ENCODE measurements at places on chromosomes 12 and 14.

- DNase-seq: no peak
Measured at GRCh38 chr12:119915894-119916510, 38.9 kb upstream of the CIT start.

GRCh38 chr14:72559202-72559601, 334.7 kb downstream of the DPF3 start:
- no peak for DNase-seq

DNA sequence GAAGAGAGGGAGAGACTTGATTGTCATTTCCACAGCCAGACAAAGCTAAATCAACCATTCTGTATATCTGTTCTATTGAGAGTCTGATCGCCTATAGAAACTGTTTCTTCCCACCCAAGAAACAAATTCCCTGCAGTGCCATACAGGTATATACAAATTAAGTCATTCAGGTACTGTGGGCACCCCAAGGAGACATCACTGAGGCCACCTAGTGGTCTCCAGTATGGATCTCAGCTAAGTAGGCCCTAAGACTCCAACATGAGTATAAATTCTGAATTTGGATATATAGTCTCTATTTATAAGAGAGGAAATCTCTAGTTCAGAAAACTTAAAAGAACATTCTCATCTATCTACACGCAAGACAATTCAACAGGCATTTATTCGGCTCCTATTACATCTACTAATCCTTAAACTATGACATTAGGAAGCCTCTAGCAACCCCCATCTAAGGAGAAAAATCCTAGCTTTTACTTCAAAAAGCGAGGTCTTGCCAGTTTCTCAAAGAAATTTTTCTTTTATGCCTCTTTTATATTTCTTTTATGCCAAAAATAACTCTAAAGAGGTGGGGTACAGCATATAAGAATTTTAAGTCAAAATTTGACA, 62.6 kb downstream of the DCAF5 start:
- peak; percentile 20 for DNase-seq

- peak; percentile 81 for DNase-seq
Measured at GRCh38 chr14:92687681-92688433, 60.6 kb downstream of the LGMN start.

- DNase-seq: no peak
Measured at GRCh38 chr12:52165096-52165855, 26.5 kb downstream of the KRT80 start.

GRCh38 chr12:31582155-31582554, 8.8 kb downstream of the DENND5B start:
- no peak for DNase-seq

- DNase-seq: no peak
Measured at GRCh38 chr12:25813843-25814242, 144.6 kb upstream of the RASSF8 start.

DNA sequence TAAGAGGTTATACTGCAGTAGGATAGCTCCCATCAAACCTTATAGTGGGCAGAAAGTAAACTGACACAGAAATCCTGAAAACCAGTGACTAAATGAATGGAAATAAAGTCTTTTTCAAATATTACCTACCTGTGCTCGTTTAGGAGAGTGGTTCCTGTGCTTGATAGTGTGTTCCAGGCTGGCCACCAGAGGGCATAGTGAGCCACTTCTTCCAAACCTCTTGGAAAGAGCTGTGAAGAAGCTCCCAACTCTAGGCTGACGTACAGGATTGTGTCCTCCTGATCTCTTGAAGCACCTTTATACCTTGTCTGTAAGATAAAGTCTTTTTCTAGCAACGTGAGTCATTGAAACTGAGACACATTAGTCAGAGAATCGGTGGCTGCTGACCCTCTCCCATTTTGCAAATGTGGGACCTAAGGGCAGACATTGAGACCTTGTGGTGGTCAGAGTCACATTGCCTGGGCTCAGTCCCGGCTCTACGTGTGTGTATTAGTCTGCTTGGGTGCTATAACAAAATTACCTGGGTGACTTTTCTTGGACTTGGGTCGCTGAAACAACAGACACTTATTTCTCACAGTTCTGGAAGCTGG, 17.6 kb downstream of the TDP1 start:
- DNase-seq: peak; percentile 65

DNA sequence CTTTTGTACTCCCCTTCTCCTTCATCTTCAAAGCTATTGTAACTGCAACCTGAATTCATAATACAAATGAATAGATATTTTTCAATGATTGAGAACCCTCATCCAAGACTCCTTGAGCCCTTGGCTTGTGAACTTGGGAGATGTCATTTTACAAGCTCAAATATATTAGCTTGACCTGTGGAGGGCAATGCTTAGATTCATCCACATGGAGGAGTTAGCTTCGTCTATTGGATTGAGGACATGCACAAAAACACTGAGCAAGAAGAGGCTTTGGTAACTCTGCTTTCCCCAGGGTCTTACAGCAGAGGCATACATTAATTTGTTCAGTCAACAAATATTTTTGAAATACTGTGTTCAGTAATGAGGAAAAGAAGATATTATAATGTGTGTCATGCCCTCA, 101.1 kb downstream of the OTOGL start:
- no peak for DNase-seq

- DNase-seq: no peak
Measured at GRCh38 chr12:77089686-77090220, 24.4 kb upstream of the E2F7 start.

GRCh38 chr12:44972746-44973421, 78.0 kb downstream of the DBX2 start:
- no peak for DNase-seq

DNA sequence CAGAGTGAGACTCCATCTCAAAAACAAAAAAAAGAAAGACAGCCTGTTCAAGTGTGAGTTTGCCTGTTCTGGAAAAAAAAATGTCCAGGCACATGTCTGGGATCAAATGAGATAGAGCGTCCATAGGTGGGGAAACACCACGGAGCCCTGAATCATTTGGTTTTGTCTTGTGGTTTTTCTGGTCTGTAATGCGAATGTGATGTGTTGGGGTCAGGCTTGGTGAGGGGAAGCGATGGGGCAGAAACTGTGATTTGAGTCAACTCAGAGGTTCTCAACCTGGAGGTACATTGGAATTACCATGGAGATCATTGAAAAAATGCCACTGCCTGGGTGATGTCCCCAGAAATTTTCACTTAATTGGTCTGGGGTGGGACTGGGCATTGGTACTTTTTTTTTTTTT, 183.9 kb upstream of the PWP1 start:
- DNase-seq: no peak

DNA sequence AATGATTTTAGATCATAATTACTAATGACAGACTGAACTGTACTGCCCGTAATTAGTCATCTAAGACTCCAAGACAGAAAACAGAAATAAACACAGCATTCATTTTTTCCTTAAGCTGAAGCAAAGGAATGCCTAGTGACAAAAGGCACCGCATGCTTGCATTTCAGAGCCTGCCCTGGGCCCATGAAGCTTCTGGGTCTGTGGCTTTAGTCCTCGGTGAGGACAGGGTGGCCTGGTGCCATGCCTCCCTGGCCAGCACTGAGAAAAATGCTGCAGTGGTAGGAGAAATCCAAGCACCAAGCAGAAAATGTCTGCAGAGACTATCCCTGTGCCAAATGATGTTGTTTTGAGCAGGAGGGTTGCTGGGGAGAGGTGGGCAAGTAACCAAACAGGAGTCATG, 171.6 kb downstream of the CALM1 start:
- no peak for DNase-seq

DNA sequence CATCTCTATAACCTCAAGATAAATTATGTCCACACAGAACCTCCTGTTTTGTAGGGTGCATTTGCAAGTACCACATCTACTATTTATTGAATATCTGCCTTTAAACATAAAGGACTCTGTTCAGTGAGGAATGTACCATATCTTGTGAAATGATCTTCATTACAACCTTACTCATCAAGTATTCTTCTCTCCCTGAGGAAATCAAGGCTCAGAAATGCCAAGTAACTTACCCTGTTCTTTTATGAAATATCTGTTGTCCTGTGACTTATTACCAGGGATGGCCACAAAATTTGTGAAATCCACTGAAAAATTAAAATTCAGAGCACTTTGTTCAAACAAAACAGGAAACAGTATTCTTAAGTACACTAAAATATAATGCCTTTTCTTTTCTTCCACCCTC, 366.7 kb downstream of the GALC start:
- DNase-seq: no peak

GRCh38 chr12:101969-102878, 35.7 kb downstream of the IQSEC3 start:
- DNase-seq: no peak

- DNase-seq: no peak
Measured at GRCh38 chr12:81953541-81953940, 194.4 kb upstream of the PPFIA2 start.

DNA sequence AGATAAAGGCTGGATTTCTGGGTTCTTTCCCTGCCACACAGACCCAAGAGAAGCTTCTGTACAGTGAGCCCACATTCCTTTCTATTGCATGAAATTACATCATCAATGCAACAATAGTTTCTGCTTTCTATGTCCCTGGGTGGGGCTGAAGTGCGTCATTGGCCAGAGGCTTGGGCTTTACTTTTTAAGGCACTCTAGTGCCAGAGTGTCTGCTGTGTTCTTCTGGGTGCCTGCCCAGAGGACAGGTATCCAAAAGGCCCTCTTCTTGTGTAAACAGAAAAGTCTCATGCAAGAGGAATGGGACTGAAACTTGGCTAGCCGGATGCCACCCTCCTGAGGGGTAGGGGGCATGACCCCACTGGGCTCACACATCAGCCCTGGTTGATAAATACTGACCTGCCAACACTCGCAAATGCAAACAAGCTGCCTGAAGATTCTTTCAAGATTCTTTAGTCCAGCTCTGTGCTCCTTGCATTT, 5.9 kb downstream of the KRT86 start:
- DNase-seq: no peak

DNA sequence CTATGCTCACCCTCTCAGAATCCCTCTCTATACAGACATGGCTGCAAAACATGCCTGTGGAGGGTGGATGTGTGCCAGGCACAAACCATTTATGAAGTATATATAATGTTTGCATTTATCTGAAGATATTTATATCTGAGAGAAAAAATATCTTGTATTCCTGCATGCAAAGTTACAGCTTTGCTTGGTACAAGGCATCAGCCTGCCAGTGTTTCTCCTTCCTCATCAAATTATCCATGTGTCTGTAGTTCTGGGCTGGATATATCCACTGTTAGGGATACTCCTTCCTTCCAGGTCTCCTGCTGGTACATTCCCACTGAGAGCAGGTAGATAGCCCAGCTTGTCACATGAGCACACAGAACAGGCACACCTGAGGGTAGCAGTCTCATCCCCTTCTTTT, 12.0 kb downstream of the HOXC4 start:
- DNase-seq: no peak

GRCh38 chr12:132044661-132045412, 95.1 kb downstream of the EP400 start:
- DNase-seq: no peak

GRCh38 chr12:70721656-70722357, 84.6 kb upstream of the PTPRB start:
- DNase-seq: no peak

DNA sequence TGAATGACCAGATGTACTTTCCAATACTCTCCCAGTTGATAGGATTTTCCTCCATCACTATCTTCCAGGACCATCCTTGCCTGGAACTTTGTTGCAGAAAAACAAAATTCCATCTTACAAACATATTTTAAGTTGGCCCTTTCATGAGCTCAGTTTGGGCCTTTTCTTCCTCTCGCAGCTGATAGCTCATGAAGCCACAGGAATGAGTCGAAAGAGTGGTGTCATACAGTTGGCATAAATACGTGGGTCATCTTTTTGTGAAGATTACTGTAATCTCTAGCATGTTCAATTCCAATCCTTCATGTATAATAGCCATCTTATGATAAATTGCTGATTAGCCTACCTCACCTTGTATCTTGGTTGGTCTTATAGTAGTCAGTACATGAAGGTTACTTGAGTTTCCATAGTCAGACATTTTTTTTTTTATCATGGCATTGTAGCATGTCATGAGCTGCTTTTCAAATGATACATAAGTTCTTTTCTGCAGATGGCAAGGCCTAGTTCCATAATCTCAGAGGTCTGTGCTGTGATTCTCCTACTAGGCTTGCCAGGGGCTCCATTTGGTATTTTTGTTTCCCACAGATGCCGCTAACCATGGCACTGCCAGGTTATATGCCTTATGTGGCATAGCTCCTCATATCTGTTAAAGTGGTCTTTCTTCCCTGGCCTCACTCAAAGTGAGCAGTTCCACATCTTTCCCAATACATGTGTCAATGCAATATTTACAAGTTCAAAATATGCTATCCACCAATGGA, 380.6 kb upstream of the DCN start:
- DNase-seq: no peak

- DNase-seq: no peak
Measured at GRCh38 chr12:52082669-52082987, 3.1 kb downstream of the SMIM41 start.

GRCh38 chr12:92002195-92002649, 143.4 kb downstream of the BTG1 start:
- no peak for DNase-seq

GRCh38 chr14:38944691-38945090, 158.3 kb downstream of the SEC23A start:
- no peak for DNase-seq

GRCh38 chr14:30484976-30485375, 74.0 kb upstream of the G2E3 start:
- no peak for DNase-seq

- DNase-seq: no peak
Measured at GRCh38 chr12:48296586-48297282, 54.0 kb downstream of the ZNF641 start.

GRCh38 chr12:4190366-4191063, 83.0 kb upstream of the CCND2 start:
- DNase-seq: no peak

DNA sequence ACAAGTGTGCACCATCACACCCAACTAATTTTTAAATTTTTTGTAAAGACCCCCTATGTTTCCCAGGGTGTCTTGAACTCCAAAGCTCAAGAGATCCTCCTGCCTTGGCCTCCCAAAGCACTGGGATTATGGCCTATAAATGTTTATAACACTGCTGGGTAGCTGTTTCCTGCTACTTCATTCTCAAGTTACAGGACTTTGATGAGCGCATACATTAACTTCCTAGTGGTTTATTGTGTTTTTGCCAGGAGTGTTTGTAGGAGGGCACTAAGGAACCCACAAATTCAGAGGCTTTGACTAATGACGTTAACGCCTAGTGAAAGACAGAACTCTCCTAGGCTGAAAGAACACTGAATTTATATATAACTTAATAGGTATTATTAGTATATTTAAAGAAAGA, 15.2 kb upstream of the NAA30 start:
- DNase-seq: no peak

DNA sequence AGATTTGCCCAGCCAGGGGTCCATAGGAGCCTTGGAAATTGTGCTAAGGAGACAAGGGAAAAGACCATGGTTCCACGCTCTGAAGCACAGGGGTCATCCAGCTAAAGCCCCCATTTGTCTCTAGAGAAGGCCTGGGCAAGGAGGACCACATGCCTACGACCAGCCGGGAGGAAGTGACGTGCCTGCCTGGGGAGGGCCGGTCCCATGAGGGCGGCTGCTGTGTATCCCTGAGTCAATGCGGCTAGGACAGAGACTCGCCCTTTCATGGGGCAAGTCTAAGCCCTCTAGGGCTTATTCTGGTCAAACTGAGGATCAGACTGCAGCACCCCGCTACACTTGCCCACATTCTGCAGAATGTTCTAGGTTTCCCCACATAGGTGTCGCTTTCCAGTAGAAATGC, 20.6 kb upstream of the RIN3 start:
- no peak for DNase-seq

- DNase-seq: no peak
Measured at GRCh38 chr12:54526812-54527630, 22.4 kb upstream of the PDE1B start.

- DNase-seq: no peak
Measured at GRCh38 chr12:13843841-13844240, 137.6 kb downstream of the GRIN2B start.
